Tracheal epithelial cell (primary cell): ENCODE measurements at places on chromosomes 13 and 19. TPM values are rescaled to one million over a fixed set of nuclear protein-coding genes. Genes with fewer than 3 reads are reported as not detected.

Gene ALOX5AP
- total RNA-seq = 1.2 TPM in 1 of 2 replicates, not detected in the other

Gene DNAAF3
- total RNA-seq = 1.2 and 1.5 TPM in 2 replicates

Gene FSD1
- 1.9 TPM in 1 of 2 replicates, not detected in the other for total RNA-seq

Gene C19orf38
- under 0.01 and 1.7 TPM in 2 replicates for total RNA-seq

Gene CGB5
- 0.24 TPM in 1 of 2 replicates, not detected in the other for total RNA-seq

Gene SAE1
- 75.7 and 82.9 TPM in 2 replicates for total RNA-seq

Gene ZNF835
- 0.21 and 0.24 TPM in 2 replicates for total RNA-seq

Gene GAPDHS
- total RNA-seq = not detected in 2 replicates

Gene ZNF613
- 5.8 and 6.7 TPM in 2 replicates for total RNA-seq

Gene ZNF135
- total RNA-seq = 1.5 and 1.7 TPM in 2 replicates

Gene RDH8
- total RNA-seq = not detected in 2 replicates
